ENCODE measurements at places on chromosomes 2 and 18.

DNA sequence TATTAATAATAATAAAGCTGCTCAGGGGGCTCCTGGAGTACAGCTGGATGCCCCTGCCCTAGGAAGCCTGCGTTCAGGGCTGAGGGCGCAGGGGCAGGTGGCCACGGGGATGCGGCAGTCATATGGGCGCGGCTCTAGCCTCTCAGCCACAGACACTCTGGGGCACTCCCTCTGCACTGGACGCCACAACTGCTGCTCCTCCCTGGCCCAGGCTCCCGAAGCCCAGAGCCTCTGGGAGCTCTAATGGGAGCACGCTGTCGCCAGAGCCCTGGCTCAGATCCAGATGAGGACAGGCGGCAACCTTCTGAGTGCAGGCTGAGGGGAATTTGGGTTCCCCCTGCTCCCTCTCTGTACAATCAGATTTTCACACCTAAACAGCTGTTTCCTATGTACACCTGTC lies 93.6 kb downstream of the MTCL1 start:
- no peak for DNase-seq

- no peak for DNase-seq
Measured at GRCh38 chr2:237045449-237045848, 40.2 kb upstream of the COPS8 start.

GRCh38 chr2:221389904-221390303 lies 182.2 kb downstream of the EPHA4 start:
- DNase-seq, result no peak

DNA sequence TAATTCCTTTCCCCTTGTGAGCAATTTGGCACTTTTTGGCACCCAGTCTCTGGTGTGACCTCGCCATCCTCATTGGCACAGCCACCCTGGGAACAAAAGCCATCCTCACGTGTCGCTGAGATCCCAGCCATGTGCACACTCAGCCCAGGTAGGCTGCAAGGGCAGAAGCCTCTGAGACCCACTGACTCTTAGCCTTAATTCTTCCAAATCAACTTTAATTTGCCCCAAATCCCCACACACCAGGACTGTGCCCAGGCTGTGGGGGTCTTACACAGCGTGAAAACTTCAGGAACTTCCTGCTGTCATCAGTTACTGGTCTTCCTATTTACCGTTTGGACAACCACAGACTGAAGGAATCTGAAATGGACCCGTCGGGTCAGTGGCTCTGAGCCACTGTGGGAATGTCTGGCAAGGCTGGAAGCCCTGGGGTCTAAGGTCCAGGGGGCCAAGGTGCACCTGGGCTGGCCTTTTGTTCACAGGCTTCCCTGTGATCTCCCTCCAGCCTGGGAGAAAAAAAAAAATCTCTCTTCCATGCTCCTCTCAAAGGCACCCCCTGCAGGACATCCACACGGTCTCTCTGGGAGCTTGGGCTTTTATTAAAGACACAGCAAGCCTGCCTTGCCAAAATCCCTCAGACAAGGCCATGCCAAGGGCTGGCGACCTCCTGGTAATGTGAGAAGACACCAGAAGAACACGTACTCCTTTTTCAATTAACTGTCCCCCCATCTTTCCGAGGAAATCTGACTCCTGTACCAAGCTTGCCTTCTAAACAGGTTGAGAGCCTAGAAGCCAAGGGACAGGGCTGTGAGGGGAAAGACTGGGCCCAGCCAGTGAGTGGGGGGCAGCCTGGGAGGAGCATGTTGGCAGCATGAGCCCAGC lies 42.1 kb upstream of the LAPTM4A start:
- peak; percentile 87 for DNase-seq

- DNase-seq, result peak; percentile 33
Measured at GRCh38 chr2:84293791-84294380, 165.2 kb downstream of the SUCLG1 start.

DNA sequence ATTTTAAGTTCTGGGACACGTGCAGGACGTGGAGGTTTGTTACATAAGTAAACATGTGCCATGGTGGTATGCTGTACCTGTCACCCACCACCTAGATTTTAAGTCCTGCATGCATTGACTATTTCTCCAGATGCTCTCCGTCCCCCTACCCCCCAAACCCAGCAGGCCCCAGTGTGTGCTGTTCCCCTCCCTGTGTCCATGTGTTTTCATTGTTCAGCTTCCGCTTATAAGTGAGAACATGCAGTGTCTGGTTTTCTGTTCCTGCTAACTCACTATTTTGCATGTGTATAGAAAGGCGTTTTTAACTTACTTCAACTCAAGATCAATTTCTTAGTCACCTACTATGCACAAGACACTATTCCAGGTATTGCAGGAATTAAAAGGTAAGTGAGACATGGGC lies 128.0 kb downstream of the PLCL1 start:
- DNase-seq, result no peak

- no peak for DNase-seq
Measured at GRCh38 chr2:83470928-83471327, 988.2 kb downstream of the SUCLG1 start.

GRCh38 chr18:22446325-22446724 lies 28.6 kb upstream of the CTAGE1 start:
- DNase-seq, result no peak
